Stimulated activated CD8-positive, alpha-beta memory T cell treated with anti-CD3 and anti-CD28 coated beads, Interleukin-7, amount 100 ng/mL, for 1 hour (primary cell): ENCODE measurements at places on chromosomes 7 and 10.

GRCh38 chr10:105001269-105001668, 360.2 kb downstream of the SORCS3 start:
- no peak for DNase-seq

GRCh38 chr10:87763086-87763861, 54.8 kb downstream of the ATAD1 start:
- no peak for DNase-seq

DNA sequence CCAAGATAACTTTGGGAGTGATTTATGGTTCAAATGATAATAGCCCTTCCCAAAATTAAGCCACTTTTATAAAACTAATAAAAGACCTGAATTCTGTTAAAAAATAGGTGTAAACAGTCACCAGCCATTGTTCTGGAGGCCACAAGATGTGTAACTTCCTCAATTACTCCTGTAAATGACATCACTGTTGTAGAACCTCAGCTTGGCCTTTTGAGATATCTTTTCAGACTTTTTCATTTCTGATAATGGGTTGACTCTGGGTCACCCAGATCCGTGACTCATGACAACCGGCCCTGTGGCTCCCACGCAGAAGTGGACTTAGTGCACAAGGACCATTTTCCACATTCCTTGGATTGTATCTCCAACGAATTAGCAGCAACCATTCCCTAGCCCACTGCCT, 106.6 kb downstream of the DKK1 start:
- DNase-seq = no peak

DNA sequence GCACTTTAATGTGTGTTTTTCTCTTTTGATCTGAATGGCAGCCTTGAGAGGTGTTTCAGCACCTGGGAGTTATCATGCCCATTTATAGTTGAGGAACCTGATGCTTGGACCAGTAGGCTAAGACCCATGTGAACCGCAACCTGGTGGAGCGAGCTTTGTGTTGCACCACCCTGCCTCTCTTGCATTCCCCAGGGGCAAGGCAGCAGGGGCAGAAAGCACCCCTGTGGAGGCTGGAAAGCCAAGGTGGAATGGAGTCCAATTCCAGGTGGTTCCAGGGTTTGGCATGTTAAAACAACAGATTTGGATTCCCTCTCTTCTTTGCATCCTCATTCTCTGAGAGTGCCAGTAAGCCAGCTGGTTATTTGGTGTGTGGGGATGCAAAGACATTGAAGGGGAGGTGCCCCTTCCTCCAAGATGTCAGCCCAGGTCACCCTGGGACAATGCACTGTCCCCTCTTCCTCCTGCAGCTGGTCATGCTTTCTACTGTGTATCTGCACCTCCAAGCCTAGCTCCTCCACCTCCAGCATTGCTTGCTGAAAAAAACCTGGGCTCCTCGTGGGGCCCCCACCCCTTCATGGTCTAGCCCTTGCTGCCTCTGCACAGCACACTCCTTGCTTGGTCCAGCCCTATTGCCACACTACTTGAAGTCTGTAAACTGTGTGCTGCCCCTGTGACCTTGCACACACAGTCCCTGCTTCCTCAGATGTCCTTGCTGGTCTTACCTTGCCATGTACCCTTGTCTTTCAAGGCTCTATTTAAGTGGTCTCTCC, 5.6 kb upstream of the CDH23 start:
- DNase-seq = no peak

GRCh38 chr10:1504286-1504685, 233.0 kb downstream of the ADARB2 start:
- no peak for DNase-seq

DNA sequence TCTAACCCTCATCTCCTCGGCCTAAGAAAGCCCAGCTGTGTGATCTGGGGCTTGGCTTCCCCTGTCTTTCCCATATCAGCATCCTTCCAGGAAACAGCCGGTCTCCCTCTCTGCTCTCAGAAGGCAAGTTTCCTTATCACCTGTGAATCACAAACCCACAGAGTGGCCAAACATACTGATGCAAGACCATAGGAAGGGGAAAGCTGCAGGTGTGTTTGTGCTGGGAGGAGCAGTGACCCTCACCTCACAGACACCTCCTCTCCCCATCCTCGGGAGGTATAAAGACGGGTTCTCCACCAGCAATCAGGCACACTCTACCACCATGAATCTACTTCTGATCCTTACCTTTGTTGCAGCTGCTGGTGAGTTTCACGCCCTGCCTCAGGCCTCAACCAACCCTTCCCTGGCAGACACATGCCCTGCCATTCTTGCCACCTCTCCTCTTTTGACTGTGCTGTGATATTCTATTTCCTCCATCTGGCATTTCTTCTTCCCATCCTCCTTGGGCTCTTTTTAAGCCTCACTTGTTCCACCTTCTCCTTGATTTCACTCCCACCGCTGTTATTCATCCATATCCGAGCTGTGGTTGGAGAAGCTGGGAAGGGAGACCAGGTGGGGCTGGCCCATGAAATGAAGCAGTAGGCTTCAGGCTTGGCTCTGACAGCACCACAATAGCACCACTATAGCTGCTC, at the start of gene PRSS2:
PRSS2 (plus strand) TSS at position 310 of the 692 bp plus-strand sequence; CDS start at position 323, 13 bp downstream.
- DNase-seq = no peak

GRCh38 chr7:57216340-57216739, 84.1 kb upstream of the ZNF479 start:
- DNase-seq = no peak

DNA sequence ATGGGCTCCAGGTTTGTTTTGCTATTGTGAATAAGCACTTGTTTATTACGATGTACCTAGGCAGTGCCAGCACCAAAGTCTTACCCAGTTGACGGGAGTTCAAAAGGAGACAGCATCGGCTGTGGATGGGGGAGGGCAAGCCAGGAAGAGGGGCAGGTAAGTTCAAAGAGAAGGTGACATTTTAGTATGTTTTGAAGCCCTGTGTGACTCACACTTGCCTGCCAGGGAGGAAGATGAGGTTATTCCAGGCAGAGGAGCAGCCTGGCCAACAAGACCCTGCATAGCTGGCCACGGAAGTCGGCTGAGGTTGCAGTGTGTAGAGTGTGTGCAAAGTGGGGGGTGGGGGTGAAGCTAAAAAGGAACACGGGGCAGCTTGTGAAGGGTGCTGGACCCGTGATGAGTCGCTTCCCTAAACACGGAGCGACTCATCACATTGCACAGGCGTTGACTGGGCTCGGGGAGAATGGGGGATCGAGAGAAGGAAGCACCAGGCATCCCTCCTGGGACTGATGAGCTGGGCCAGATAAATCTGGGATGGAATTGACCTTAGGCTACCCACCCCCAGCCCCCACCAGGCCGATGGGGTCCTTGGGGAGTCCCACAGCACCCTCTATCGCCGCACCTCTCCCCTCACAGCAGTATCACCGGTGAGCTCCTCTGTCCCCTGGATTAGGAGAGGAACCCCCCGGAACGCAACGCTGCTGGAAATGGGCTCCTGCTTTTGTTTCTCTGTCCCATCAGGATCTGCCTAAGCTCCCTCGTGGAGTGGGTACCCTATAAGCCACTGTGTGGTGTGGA, 97.9 kb upstream of the IKZF1 start:
- peak; percentile 47 for DNase-seq

DNA sequence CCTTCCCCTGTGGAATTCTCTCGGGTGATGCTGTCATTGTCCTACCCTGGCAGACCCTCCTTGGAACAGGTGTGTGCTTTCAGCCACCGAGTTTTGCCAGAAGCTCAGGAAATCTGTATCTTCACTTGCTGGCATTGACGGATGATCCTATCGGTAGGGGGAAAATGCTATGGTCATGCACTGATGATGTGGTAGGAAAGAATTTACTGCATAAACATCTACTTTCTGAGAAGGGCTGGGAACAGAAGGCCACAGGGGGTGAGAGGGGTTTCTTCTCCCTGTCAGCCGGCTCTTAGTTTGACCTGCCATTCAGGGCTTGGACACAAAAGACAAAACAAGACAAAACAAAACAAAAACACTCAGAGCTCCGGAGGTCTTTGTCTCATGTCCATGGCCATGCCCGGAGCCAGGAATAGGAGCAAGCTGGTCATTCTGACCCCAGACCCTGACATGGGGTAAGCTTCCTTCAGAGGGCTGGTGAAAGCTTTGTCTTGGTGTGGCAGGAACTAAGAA, 43.6 kb upstream of the CARD11 start:
- DNase-seq = no peak

- DNase-seq = no peak
Measured at GRCh38 chr7:137258552-137258951, 85.0 kb downstream of the PTN start.

DNA sequence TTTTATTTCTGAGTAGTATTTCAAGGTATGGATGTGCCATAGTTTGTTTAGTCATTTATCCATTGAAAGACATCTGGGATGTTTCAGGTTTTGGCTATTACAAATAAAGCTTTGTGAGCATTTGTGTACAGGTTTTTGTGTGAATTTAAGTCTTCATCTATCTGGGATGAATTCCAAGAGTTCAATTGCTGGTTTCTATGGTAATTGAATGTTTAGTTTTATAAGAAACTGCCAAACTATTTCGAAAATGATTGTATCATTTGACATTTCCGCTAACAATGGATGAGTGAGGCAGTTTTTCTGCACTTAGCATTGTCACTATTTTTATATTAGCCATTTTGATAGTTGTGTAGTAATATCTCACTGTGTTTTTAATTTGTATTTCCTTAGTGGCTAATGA, 99.4 kb downstream of the WDFY4 start:
- no peak for DNase-seq
